ENCODE measurements at places on chromosomes 6 and 20.

DNA sequence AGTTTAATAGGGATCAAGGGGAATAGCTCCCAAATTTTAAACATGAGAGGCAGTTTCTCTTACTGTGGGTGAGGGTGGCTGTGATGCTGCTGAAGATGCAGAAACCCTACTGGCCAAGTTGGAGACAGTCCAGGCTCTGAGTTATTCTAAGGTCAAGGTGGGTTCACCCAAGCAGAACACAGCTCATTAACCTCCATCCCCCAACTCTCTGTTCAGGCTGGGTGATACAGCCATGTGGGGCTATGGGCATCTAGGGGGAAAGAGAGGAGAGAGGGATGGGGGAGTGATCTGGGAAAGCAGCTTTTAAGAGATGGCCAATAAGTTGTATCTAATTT, 18.9 kb upstream of the TRAM2 start:
- no peak for DNase-seq

GRCh38 chr6:141653590-141653989, 479.1 kb upstream of the GJE1 start:
- no peak for DNase-seq

DNA sequence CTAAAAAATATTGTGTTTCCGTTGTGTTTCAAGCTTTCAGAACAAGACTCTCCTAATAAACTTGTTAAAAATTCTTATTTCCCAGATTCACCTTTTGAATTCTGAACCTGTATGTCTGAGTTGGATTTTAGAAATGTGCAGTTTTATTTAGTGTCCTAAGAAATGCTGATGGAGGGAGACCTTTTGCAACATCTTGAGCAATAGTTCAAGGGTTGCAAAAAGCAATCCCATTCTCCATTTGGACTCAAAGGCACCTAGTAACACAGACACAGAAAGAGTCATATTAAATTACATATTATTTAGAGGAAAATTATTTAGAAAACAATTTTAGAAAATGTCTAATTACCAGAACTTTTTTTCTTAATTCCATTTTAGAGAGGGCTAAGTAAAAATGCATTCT, 448.5 kb downstream of the FRK start:
- DNase-seq: no peak

- peak; percentile 57 for DNase-seq
These were observed 212.8 kb upstream of the PROKR2 start for GRCh38 chr20:5529331-5530148.

DNA sequence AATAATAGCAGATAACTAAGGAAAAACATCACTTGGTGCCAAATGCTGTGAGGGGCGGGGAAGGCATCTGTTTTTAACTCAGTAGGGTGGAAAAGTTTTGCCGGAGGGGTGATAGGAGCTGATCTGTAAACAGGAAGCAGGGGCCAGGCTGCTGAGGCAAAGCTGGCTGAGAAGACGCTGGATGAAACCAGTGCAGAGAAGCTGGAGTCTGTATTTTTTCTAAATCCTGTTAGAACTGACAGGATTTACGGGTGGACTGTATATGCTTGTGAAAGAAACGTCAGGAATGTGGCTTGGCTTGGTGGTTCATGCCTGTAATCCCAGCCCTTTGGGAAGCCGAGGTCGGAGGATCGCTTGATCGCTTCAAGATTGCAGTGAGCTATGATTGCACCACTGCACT, 5.6 kb downstream of the PCMTD2 start:
- DNase-seq: no peak

DNA sequence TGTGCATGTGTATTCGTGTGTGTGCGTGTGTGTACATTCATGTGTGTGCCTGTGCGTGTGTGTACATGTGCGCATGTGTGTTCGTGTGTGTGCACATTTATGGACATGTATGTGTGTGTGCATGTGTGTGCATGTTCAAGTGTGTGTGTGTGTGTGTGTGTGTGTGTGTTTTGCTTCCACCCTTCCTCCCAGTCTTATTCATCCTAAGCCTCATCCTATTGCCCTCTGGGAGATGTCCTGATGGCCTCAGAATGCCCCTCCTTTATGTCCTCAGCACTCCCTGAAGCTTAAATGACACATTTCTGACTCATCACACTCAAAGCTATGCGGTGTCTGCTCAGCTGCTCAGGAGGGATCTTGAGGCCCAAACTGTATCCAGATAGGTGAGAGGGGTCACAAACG, 76.6 kb upstream of the CCDC167 start:
- DNase-seq: no peak

DNA sequence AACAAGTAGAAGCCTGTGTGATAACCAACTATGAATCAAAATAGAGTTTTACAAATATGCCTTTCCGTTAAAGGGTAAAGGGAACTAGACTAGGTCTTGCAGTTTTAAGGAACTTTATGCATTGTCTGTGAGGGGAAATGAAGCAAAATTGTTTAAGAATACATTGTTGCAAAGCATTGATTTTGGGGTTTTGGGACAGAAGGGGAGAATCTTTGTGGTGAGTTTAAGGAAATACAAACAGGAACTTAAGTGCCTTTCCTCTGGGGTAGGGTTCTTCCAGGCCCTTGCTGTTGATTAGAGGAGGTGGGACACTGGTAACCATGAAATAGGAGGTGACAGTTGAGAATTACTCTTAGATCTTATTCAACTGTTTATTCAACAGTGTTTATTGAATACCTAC, 4.7 kb downstream of the MAPK14 start:
- no peak for DNase-seq

- DNase-seq: no peak
These were observed 276.7 kb downstream of the ADGRB3 start for GRCh38 chr6:68911811-68912210.

DNA sequence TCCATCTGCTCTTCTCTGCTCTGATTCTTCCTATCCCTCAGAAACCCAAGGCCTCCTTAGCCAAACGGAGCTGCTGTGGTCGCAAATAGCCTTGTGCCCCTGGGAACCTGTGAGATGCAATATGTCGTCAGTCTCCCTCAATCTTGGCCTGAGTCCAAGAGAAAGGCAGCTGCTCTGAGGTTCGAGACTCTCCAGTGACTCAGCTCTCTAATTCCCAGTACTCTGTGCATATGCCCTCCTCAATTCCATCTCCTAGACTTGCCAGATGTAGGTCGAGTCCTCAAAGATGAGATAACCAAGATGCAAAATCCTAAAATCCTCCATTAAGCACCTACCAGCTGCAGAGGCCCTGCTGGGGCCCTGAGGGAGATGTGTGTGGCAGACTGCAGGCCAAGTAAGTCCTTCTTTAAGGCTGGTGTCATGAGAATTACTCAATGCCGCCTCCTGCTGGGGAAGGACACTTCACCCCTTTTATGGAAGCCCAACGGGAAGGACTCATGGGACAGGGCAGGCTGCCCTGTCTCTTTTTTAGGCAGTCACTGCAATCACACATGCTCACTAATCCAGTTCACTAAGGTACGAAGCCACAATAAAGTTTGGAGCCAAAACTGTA, 28.5 kb downstream of the C6orf15 start:
- no peak for DNase-seq

DNA sequence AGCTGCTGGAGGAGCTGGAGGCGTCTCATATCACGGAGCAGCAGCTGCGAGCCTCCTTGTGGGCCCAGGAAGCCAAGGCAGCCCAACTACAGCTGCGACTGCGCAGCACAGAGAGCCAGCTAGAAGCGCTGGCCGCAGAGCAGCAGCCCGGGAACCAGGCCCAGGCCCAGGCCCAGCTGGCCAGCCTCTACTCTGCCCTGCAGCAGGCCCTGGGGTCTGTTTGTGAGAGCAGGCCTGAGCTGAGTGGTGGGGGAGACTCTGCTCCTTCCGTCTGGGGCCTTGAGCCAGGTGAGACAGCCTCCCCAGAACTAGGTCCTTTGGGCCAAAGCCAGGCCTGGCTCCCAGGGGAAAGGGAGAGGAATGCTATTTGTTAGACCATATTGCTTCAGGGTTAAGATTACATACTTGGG, 31.7 kb downstream of the C20orf173 start:
- no peak for DNase-seq

DNA sequence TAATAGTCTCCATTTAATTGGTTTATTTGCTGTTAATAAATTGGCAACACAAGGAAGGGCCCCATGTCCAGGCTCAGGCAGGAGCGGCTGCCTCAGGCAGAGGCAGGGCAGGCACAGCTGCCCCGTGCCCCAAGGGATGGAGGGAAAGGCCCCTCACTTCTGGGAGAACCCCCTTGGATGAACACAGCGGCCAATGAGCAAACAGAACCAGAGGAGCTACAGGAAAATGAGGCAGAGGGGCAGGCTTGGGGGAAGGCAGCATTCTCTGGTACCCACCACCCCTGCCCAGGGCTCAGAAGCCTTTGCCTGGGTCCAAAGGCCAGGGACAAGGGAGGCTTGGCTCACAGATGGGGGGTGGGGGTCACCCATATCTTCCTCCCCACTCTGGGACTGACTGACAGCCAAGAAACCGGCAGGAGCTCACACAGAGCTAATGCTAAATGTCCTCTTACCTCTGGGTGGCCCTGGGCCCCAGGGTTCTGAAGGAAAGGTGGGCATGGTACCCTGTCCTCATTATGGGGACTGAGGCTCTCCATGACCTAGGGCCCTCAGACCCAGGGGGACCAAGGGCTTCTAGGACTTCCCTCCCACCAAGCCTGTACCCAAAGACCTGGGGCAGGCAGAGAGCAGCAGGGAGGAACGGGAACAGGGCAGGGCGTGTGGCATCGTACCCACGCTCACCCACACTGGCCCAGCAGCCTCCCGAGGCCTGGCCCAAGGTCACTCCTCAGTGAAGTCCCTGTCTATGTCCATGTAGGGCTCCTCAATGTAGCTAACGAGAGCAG, 47.0 kb downstream of the MYH7B start:
- DNase-seq: no peak

- no peak for DNase-seq
These were observed 30.9 kb downstream of the RAB44 start for GRCh38 chr6:36728289-36729160.

DNA sequence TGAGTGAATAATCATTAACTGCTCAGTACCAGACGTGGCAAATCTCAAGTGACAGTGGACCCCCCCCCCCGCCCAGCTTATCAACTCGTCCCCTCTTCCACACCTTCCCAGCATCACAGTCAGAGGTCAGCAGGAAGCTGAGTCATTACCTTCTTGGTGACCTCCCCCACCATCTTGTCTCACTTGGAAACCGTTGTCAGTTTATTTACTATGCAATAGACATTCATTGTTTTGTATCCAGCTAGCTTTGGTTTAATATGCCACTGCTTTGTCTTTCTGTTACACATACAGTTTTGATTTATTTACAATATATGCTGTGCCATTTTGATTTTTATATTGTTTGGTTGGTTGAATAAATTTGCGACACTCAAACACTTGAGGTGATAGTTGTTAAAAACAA, 158.1 kb downstream of the QKI start:
- no peak for DNase-seq

DNA sequence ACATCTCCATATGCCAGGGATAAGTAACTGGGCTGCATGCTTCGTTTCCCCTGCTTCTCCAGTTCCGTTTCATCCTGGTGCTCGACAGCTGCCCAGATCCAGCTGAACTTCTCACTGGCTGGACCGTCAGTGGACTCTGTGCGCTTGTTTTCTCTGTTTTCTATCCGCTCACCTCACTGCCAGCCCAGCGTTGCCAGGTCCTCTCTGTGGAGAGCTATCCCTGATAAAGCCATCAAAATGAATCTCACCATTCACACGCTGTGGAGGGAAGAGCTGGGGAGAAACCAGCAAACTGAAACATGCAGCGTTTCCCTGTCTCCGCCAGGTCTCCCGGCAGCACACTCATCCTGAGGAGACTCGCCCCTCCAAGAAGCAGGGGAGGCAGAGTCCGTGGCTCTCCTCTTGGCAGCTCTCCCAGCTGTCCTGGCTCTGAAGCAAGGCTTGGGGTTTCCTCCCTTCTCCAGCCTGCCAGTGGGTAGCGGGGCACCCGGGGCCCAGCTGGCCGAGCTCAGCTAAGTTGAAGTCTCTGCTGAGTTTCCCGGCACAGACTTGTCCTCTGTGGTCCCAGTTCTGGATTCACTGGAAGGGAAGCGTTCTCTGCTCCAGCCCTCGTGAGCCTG, 160.9 kb downstream of the DTNBP1 start:
- no peak for DNase-seq

GRCh38 chr6:75299801-75300530, 15.4 kb upstream of the TMEM30A start:
- no peak for DNase-seq

DNA sequence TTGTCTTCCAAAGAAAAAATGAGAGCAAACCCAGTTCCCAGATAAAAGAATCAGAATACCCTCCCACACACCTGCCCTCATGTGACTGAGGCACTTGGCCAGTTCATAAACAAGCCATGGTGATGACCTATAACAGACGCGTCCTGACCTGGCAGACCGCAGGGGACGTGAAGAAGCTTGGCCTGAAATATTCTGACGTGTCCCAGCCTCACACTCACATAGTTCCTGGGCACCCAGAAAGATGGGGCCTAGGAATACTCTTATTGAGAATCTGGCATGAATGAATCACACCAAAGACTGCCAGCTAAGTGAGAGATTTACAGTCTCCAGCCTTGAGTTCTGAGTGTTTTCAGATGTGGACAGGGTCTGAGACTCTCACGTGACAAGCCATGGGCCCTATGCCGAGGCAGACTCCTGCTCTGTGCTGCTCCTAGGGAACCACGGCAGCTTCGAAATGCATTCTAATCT, 17.2 kb upstream of the MAP3K4 start:
- peak; percentile 69 for DNase-seq

DNA sequence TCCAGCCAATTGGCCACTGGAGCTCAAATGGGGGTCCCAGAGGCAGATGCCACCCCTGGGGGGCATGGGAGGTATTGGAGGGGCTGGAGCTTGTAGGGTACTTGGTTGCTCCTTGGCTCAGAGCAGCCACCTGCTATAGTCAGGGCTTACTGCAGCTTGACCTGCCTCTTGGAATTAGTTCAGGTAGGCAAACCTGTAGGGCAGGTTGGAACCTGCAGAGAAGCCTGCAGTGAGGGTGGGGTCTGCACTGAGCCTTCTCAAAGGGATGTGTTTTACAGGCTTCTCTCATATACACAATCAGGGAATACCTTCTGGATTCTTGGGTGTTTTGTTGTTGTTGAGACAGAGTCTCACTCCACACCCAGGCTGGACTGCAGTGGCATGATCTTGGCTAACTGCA, 94.2 kb upstream of the MYL9 start:
- DNase-seq: no peak

DNA sequence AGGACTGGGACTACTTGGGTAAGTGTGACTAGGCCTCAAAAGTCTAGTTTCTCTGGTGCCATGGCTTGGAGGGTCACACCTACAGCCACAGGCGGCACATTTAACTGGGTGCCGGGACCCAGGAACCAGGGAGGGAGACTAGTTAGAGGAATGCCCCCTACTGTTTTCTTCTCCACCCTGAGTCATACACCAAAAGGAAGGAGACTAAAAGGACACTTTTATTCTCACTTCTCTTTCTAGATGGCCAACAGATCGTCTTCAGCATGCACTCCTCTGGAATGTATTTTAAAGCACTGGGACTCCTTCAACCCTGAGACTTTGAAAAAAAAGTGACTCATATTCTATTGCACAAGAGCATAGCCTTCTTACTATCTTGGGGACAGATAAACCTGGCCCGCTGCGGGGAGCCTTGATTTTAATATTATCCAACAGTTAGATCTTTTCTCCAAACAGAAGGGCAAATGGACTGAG, 33.4 kb downstream of the PLN start:
- DNase-seq: no peak

DNA sequence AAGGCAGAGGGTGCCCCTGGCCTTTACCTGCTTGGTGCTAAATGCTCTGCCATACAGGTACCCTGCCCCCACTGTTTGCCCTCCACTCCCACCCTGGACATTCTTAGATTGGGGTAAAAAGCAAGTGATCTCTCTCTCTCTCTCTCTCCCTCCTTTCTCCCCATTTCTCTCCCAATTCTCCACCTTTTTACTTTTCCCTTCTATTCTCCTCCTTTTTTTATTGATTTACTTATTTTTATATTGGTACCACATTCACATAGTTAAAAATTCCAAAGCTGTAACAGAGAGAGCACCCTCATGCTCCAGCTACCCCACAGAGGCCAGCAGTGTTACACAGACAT, 37.7 kb upstream of the ID1 start:
- DNase-seq: no peak
